GM23248 (cell line): ENCODE measurements at places on chromosomes 7 and 10.
A peak's percentile ranks its signal among the peaks of the same experiment; 100 is the strongest.

- no peak for DNase-seq
Measured at GRCh38 chr10:129335942-129336341, 131.1 kb upstream of the MGMT start.

DNA sequence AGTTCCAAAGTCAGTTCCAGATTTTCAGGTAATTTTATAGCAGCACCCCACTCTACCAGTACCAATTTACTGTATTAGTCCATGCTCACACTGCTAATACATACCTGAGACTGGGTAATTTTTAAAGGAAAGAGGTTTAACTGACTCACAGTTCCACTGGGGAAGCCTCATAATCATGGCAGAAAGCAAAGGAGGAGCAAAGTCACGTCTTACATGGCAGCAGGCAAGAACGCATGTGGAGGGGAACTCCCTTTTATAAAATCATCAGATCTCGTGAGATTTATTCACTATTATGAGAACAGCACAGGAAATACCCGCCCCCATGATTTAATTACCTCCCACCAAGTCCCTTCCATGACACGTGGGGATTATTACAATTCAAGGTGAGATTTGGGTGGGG lies 142.4 kb downstream of the AHR start:
- DNase-seq = no peak

- no peak for DNase-seq
Measured at GRCh38 chr7:50641442-50642405, 76.5 kb upstream of the DDC start.

DNA sequence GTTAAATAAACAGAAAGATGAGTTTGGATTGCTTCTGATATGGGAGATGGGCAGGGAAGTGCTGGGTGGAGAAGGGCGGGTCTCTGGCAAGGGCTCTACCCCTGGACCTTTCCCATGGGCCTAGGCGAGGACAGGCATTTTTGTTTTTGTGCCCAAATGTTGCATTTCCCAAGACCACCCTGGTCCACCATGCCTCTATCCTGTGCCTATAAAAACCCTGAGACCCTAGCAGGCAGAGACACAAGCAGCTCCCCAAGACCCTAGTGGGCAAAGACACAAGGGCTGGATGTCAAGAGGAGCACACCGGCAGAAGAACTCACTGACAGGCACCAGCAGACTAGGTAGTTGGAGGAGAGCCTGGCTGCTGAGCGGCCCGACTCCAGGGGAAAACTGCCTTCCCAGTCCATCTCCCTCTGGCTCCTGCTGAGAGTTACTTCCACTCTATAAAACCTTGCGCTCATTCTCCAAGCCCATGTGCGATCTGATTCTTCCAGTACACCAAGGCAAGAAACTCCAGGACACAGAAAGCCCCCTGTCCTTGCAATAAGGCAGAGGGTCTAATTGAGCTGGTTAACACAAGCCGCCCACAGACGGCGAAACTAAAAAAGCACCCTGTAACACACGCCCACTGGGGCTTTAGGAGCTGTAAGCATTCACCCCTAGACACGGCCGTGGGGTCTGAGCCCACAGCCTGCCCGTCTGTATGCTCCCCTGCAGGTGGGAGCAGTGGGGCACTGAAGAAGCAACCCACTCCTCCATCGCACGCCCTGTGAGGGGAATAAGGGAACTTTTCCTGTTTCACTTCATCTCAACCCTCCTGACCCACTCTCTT lies 291.4 kb downstream of the PTPRN2 start:
- no peak for DNase-seq

GRCh38 chr7:48183370-48183743 lies 12.1 kb downstream of the ABCA13 start:
- DNase-seq = peak; percentile 57

- DNase-seq = peak; percentile 82
Measured at GRCh38 chr10:86757113-86757972, 924 bp downstream of the BMPR1A start.

DNA sequence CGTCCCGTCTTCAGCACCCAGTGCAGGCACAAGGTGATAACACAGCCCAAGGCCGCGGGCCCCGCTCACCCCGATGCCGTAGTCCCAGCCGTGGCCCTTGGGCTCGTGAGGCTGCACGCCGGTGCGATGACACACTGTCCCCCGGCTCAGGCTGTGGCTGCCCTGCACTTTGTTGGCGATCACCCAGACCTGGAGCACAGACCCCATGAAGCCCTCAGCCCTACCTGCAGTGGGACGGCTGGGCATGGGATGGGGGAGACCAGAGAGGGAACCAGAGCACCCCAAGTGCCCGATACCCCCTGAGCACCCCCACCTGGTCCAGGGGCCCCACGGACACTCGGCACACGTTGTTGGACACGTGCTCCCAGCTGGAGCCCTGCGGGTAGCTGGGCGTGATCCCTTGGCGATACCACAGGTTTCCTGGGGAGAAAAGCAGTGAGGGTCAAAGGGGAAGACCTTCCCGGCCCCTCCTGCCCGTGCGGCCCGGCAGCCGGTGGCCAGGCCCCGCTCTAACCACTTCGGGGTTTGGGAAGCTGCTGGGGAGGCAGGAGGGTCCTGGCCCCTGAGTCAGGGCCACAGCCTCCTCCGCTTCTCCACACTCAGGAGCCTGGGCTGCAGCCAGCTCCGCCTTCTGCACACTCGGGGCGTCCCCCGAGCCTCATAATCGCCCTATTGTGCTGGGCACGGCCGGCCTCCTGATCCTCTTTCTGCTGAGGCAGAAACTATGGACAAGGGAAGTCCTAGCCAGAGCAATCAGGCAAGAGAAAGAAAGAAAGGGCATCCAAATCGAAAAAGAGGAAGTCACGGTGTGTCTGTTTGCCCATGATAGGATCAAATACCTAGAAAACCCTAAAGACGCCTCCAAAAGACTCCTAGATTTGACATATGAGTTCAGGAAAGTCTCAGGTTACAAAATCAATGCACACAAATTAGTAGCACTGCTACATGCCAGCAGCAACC lies 6.7 kb downstream of the BHLHA15 start:
- no peak for DNase-seq

DNA sequence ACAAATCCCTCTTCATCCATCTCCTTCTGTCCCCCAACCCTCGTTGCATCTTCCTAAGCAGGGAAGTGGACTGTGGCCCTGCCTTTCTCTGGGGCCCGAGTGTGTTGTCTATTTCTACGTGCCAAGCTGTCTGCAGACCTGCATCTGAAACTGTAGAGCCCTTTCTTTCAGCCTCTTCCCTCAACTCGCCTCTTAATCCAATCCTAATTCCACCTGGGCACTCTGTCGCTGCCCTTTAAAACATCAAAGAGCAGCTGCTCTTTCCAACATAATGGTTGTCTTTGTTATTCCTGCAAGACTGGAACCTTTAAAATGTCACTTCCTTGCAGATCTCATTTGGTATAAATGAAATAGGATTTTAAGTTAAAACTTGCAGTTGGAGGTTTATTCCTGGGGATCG lies 21.5 kb upstream of the ADAM12 start:
- no peak for DNase-seq

GRCh38 chr10:20334559-20334958 lies 518.3 kb downstream of the PLXDC2 start:
- no peak for DNase-seq

DNA sequence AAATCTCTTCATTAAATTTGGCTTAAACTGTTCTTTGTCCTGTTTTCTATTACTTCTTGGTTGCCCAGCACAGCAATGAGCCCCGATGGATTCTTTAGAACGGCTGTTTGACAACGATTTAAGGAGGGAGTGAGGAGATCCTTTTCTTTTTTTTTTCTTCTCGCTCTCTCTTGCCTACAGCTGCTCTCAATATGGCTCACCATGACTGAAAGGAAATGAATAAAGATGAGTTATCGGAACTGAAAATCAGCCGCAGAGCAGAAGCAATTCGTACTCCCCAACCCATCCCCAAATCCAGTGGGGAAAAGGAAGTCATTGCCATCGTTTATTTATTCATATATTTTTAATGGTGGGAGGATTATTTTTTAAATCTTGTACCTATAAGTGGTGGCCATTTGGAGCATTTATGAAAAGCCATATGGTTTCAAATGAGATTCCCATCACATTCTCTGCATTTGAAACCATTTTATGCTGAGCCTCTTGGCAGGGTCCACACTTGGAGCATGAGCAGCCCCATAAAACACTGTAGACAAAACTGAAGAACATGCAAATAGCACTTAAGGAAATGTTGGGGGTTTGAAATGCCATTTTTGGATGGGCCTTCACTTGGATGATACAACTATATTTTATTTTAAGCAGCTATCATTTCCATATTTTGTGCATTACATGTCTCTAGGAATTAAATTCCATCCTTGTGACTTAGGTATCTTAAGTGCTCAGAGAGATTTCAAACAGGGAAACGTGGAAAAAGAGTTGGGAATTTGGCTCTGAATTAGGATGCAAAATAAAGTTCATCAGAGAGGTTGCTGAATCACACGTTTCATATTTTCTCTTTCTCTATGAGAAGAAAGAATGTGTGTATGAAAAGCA lies 107.7 kb upstream of the FZD1 start:
- DNase-seq = no peak

GRCh38 chr10:103712898-103713498 lies 142.4 kb downstream of the SH3PXD2A start:
- peak; percentile 81 for DNase-seq

DNA sequence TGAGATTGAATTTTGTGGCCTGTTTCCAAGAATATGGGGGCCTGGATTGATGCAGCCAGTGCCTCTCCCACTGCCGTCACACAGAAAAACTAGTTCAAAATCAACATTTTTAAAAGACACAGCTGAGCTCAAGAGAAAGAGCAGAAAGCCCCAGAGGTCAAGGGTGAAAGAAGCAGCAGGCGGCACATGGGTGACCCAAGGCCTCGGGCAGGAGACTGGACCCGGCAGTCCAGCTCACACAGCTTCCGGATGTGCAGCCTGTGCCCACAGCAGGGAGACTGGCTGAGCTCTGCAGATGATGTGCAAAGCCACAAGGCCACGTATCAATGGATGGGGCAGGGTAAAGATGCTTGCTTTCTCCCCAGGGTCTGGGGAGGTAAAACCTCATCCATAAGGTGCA lies 50.4 kb upstream of the RNF32 start:
- no peak for DNase-seq

- DNase-seq = no peak
Measured at GRCh38 chr10:119423510-119424257, 118.8 kb downstream of the RGS10 start.

DNA sequence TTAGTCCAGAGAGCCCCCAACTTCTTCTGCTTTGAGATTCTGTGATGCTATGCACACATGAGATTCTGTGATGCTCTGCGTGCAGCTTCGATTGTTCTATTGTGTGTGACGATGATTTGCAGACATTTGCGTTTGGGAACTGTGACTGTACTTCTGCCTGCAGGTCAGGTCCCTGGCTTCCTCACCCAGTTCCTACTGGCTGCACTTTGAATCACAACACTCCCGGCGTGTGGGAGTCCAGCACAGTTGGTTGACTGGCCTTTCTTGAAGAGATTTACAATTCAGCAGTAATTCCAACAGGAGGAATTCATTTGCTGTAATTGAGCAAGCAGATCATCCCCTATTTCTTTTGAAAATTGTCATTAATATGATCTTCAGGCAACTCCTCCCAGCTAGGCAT lies 252.2 kb upstream of the YAE1 start:
- DNase-seq = peak; percentile 10

DNA sequence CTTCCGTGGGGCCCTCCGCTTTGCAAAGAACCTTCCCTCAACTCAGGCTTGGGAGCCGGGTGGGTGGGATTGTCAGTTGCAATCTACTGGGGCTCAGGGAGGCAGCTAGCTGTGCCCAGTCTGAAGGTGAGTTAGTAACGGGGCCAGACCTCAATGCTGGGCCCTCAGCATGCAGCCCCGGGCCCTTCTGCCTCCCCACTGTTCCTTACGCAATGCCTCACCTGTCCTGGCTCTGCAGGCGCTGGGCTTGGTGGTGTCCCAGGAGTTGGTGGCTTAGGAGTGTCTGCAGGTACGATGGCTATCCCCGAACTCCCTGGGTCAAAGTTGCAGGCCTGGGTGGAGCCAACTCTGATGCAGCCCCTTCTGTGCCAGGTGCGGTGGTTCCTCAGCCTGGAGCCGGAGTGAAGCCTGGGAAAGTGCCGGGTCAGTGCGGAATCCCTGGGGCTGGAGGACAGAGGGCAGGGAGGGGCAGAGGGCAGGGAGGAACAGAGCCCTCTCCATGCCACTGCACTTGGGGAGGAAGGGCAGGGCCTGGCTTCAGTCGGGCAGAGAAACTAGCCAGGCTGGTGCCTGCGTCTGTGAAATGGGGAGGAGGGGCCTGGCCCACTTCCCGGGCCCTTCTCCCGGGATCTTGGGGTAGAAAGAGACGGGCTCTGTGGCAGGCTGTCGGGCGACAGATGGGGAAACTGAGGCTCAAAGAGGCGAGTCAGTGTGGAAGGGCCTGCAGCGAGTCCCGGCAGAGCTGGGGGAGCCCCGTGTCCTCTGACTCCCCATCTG lies 15.0 kb downstream of the ELN start:
- DNase-seq = no peak

- DNase-seq = peak; percentile 89
Measured at GRCh38 chr7:24979470-24979862, 512 bp downstream of the OSBPL3 start.

DNA sequence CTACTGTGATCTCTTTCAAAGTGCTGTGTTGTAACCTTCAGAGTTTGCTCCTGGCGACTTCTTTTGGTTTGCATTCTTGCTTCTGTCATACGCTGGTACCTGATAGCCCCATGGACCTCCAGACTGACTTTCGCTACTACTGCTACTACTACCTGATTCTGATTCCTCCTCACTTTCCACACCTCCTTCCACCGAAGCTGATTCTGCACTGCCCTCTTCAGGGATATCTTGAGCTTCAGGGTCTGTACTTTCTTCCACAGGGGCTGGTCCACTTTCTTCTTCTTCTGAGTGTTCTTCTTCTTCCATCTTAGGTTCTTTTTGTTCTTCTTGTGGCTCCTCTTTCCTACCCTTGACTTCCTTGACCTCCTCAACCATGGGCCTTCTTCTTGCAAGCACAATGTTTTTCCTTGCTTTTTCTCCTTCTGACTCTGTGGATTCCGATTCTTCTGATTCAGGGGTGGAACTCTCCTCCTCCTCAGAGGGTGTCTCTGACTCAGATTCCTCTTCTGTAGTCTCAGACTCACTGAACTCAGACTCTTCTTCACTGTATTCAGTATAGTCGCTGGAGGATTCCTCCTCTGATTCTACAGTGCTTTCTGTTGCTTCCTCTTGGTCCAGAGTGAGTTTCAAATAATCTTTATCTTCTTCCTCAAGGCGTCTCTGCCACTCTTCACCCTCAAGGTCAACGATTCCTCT lies 992.2 kb downstream of the PCDH15 start:
- no peak for DNase-seq

GRCh38 chr7:5591278-5591874 lies 167.7 kb upstream of the TNRC18 start:
- DNase-seq = peak; percentile 83

DNA sequence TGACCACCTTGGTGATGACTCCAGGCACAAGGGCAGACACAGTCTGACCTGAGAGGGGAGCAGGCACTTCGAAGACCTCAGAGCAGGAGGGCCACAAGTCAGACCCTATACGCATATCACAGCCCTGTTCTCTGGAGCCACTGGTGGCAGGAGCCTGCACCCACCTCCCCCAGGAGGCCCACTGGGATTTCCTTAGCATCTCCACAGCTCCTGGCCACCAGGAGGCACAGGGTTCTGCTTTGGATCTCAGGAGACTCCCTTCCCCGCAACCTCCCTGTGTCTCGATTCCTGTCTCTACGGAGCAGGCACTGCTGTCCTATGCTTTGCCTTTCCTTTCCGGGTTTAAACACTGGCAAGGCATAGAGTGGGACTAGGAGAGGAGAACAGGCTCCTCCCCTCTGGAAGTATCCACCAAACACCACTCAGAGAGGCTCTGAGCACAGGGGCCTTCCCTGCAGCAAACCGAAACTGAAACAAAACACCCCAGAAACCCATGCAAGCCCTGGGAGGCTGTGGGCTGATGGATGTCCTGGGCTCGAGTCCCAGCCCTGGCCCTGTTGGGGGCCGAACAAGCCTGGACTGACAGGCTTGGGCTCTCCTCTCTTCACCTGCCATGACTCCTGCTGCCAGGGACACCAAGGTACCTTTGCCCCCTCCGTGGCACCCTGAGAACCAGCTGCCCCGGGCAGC lies 166.3 kb downstream of the NEURL1 start:
- peak; percentile 93 for DNase-seq
